ENCODE measurements at places on chromosomes 1 and 21.

- DNase-seq, result no peak
These were observed 53.0 kb upstream of the CPLANE2 start for GRCh38 chr1:16289959-16290358.

DNA sequence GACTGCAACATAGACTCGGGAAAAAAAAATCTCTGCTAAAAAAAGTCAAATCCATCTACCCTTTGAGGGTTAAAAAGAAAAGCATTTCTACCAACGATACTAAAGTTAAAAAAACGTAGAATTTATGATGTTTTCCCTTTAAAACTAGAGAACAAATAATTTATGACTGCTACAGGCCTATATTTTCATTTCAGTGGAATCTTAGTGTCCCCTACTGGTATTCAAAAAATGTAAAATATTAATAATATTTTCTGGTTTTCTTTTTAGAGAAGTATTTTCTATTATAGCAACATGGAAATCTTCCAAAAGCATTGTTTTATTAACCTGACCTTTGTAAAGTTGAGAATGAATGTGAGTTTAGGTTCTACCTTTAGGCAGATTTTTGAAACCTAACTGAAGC is 1582.2 kb downstream of the MRPL39 start:
- DNase-seq, result no peak

GRCh38 chr1:203440771-203441170 is 34.8 kb upstream of the PRELP start:
- peak; percentile 51 for DNase-seq

- DNase-seq, result no peak
These were observed 8.0 kb upstream of the PDE9A start for GRCh38 chr21:42645211-42646075.

DNA sequence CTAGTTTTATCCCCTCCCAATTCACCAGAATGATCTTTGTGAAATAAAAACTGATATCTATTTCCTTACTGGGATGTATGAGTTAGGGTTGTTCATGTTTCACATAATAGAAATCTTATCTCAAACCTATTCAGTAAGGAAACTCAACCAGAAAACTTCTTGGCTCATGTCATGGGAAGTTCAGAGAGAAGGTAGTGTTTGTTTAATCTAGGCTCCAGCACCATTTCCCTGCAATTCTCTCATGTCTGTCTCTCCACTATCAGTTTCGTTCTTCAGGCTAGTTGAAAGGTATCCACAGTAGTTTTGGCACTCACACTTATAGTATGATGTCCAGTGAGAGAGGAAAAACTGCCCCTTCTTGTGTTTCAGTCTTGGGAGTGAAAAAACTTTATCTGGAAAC is 34.6 kb upstream of the UHMK1 start:
- no peak for DNase-seq

DNA sequence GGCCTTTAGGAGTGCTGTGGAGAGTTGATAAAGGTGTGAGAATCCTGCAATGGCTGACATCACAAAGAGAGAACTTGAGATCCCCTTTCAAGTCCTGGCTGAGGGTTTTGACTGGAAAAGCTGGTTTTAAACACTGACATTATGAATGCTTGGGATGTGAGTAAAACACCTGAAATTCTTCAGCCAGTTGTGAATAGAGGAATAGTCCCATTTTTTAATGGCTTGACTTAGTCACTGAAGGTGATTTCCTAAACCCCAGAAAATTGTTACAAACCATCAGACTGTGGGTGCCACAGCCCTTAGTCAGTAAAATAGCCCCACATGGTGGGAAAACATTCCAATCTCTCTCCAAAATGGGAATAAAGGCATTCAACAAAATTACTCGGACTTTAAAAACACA is 107.7 kb upstream of the LMO4 start:
- no peak for DNase-seq

DNA sequence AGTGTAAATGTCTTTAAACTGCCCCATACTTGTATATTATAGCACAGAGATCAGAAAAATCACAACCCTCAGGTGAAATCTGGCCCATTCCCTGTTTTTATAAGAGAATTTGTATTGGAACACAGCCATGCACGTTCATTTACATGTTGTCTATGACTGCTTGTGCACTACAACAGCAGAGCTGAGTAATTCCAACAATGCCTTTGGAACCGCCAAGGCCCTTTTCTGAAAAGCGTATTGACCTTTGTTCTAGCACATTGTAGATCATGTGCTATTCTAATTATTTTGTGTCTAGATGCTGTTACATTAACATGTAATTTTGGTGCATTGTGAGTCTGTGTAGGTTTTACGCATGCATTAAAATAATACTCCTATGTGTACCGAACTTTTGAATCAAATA is 339.6 kb downstream of the CHRM3 start:
- DNase-seq, result no peak

GRCh38 chr1:212699625-212700222 is at the start of gene BATF3:
BATF3 (minus strand) TSS chr1:212699840; CDS start chr1:212699762, 78 bp downstream.
- no peak for DNase-seq

GRCh38 chr1:222788402-222789156 is 26.3 kb upstream of the DISP1 start:
- DNase-seq, result no peak

DNA sequence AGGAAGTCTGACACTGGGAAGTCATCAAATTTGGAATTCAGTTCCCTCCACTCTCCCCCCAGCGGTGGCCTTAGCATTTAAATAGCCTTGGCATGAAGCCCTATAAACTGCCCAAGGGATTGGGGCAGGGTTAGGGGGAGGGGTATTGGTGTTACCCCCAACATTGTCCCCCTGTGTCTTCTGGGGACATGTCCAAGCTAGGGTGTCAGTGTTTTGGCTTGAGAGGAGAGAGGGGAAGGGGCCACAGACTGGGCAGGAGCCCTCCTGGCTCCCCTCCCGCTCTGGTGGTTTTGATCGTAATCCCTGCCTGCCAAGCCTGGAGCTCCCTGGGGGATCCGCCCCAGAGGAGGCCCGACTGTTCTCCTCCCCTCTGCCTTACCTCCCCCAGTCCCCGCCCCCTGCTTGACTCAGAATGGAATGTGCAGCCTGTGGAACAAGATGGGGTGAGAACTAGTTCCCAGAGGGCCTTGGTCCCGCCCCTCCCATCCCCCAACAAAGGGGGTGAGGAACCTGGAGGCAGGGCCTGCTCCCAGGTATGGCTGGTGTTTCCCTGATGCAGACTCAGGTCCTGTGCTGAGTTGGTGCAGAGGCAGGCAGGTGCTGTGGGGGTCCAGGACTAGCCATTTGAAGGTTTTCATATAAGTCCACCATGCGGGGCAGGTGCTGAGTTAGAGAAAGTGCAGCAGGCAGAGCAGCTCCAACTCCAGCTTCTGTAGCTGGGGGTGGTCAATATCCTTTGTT is 7.4 kb downstream of the SOX13 start:
- DNase-seq, result peak; percentile 76

DNA sequence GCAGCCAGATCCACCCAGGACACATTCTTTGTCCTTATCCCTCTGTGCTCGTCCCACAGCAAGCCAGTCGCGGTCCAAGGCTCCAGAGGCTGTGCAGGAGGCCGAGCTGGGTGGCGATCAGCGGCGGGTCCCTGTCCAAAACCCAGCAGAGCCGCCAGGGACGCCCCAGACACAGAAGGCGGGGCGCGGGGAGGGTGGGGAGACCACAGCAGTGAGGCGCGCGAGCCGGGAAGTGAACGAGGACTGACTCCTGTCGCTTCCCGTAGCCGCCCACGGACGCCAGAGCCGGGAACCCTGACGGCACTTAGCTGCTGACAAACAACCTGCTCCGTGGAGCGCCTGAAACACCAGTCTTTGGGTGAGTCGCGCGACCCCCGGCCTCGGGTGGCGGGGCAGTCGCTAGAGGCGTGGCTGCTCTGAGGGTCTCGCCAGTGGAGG is at the start of gene LGALS8:
LGALS8 (plus strand) TSS at position 279 of the 438 bp plus-strand sequence. CDS start 2,089 bp downstream, outside the sequence.
- DNase-seq, result peak; percentile 51

- no peak for DNase-seq
These were observed 1.3 kb upstream of the DOCK7 start for GRCh38 chr1:62689524-62689923.

DNA sequence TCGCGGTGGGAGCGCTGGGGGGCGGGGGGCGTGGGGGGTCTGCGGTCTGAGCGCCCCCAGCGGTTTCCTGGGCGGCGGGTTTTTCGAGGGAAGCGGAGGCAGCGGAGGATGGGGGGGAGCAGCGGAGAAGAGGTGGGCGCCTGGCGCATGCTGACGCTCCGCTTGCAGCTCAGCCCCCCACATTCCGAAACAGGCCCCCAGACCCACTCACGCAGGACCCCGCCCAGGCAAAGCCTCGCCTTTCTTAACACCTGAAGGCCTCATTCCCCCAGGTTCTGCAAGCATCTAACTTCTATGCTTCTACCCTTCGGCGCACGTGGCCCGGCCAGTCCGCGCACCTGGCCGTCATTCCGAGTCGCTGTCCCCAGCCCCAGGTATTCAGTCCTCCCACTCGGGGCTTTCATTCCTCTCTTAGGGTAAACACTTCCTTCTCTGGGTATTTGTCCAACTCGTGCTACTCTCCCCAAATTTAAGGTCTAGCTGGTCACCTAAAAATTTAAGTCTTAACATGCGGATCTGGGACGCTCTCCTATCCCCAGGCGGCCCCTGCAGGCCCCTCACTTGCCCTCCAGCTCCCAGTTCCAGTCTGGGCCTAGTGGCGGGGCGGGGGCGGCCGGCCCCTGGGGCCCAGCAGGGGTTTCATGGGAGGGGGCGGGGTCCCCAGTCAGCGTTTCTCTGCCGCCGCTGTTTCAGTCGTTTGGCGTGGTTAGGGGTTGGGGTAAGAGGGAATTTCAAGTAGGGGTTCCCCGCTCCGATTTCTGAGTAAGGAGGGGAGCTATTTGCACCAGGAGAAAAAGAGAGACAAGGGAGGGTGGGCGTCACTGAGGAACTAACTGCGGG is 2.8 kb upstream of the ZBTB7B start:
- DNase-seq, result no peak

DNA sequence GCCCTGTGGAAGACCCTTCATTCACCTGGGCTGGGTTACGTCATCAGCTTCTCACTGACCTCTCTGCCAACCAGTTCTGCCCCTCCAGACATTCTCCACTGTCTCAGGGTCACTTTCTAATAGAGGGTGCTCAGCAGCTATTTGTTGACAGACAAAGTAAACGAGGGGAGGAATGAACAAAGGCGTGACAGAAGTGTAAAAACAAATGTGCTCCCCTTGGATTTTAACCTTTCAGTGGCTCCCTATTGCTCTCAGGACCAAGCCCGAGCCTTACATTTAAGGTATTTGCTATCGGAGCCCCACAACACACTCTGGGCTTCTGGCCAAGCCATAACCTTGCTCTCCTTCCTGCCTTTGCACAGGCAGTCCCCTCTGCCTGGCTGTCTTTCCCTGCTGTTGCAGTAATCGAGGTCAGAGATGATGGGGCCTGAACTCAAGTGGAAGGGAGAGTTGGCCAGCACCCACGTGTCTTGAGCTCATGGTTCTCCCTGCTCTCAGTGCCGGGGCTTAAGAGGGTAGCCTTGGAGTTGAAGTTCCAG is 9.3 kb upstream of the MARCKSL1 start:
- no peak for DNase-seq

GRCh38 chr1:219176168-219176567 is 2.5 kb downstream of the LYPLAL1 start:
- DNase-seq, result no peak

DNA sequence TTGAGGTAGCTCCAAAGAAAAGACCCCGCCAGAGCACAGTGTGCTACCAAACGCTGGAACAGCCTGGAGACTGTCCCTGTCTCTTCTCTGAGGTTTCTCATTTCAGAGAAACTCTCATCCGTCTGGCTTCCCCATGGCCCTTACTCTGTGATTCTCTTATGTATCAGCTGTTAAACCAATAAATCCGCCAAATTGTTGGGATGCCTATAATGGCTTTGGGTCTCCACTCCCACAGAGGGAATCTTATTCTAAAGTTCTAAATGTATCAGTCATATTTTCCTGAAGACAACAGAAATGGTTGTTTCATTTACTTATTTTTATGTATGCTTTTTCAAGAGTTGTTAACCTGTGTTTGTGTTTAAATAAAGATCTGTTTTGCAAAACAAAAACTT is 4.0 kb downstream of the ERG start:
- DNase-seq, result no peak

DNA sequence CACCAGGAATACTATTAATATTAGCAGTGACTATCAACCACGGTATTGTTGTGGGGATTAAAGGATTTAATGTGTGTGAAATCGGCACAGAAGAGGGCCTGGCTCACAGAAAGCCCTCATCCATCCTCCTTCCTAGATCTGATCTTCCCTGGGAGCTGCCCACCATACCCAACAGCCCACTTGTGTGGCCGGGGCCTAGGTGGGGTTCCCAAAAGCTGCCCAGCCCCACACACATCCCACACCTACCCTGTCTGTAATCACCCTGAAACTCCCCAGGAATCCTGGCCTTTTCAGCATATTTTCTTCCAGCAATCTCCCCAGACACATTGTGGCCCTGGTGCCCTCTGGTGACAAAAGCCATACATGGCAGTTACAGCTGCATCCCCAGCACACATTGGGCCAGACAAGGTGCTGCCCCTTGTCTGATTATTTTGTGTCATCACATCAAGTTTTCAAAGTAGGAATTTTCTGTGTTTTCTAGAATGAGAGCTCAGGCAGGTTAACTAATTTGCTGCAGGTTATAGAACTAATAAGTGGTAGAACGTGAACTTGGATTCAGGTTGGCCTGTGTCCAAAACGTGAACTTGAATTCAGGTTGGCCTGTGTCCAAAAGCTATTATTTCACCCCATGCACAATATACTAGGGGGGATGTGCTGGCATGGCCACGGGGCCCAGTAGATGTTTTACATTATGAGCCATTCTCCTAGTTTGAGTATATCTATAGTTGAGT is 5.3 kb upstream of the SLC6A9 start:
- DNase-seq, result no peak

DNA sequence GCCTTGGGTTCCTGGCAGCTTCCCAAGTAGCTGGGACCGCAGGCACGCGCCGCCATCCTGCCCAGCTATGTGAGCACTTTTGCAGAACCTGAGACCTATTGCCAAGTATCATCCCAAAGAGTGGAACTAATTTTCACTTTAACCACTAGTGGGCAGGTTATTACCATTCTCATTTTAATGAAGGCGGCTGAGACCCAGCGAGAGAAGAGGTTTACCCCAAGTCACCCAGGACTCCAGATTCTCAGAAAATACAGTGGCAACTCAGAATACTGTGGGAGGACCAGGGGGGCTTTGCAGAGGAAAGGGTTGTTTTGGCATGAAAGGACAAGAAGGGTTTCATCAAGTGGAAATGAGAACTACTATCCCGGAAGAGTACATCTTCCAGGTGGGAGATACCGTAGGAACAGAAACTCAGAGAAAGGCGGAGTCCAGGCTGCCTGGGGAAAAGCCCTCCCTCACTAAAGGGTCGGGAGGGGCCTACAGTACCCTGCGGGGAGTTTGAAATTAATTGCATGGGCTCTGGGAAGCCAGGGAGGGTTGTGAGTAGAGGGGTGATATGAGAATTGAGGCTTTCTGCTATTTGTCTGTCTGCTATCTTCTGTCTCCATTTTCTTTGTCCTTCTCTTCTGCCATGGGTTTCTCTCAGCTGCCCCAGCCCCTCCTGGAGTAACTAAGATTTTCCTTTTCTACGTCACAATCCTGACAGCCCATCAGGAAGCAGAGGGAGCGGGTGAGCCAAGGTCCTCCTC is 7.2 kb upstream of the SEMA4A start:
- DNase-seq, result peak; percentile 84

DNA sequence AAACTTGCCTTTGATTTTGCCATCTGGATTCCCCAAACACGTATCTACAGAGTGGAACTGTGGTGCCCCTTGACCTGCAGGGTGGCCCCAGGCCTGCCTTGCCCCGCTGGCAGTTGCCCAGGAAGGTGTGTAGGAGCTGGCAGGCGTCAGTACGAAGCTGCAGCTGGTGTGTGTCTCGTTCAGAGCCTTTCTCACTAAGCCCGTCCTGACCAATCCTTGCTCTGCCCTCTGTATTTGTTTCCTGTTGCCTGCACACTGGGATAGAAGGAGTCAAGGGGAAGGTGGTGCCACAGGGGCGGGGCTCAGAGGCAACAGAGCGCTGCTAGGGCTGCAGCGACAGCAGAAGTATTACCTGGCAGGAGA is 5.2 kb upstream of the VSIG8 start:
- DNase-seq, result no peak

- DNase-seq, result no peak
These were observed 459.3 kb upstream of the ADAMTS5 start for GRCh38 chr21:27426196-27426595.

Measured in fibroblast of skin of left quadriceps (primary cell).